ENCODE measurements at places on chromosomes 3 and 15.

DNA sequence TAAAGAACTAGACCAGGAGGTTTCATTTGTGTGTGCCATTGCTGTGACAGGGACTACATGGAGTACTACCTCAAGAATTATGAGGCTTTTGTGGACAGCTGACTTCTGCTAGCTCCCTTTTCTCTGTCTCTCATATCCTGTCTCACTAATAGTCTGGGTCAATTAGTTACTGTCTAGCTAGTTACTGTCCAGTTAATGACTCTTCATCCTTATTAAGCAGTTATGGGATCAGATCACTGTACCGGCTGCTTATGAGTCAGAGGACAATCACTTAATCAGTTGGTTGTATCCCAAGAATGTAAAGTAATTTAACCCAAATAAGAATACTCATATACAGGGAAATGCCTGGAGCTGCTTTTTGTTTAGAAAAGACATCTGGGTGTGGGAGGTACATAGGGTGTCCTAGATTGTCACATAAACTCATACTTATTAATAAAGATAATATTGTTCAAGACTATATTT lies 158.0 kb downstream of the CDIN1 start:
- H3K4me3 ChIP-seq = no peak overlapping the region
- no peak overlapping the region for H3K27ac ChIP-seq
- H3K4me1 ChIP-seq = no peaks in the 10 kb centered on the region
- DNase-seq = no peak
- H3K27me3 ChIP-seq = no peaks in the 10 kb centered on the region

DNA sequence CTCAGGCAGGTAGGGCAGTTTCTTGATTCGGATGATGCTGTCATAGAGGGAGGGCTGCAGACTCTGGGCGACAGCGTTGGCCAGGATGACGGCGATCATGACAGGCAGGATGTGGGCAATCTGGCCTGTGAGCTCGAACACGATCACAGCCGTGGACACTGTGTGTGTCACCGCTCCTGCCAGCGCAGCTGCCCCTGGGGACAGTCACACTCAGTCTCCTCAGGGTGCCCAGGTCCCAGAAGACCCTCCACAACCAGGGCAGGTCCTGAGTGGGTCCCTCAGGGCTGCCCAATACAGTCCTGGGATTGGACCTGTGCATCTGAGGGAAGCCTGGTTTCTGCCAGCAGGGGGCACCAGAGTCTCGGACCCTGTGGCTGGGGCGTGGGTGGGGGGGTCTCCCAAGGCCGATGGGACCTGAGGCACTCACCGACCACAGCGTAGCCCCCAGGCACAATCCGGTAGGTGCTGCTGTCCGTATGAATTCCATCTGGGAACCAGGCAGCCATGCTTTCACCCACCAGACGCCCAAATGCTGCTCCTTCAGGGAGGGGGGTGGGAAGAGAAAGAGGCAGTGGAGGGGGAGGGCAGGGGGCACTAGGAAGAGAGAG lies 7.2 kb downstream of the CLCN2 start:
- DNase-seq = peak; percentile 49
- no peak overlapping the region for H3K4me3 ChIP-seq
- peaks cover 1% of the 10 kb centered on the region for H3K4me1 ChIP-seq
- no peak overlapping the region for H3K27ac ChIP-seq
- no peaks in the 10 kb centered on the region for H3K36me3 ChIP-seq

DNA sequence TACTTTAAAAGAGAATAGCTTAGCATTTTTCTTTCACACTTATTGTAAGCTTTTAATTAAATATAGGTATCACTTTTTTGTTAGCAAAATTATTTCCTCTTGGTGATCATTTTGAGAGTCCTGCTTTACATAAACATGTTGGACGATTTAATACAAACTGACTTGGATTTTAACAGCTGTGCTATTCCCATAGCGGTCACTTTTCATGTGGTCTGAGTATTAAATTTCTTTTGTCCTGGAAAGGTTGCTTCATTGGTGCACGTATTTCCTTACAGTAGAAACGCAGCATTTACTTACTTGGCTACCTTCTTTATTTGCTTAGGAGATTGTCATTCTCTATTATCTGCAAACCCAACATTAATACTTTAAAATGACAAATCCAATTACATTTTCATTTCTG lies 109.4 kb downstream of the ATG7 start:
- H3K4me3 ChIP-seq = no peak overlapping the region
- peaks cover 2% of the 10 kb centered on the region for H3K4me1 ChIP-seq
- no peaks in the 10 kb centered on the region for H3K27me3 ChIP-seq
- DNase-seq = no peak
- no peak overlapping the region for H3K27ac ChIP-seq

DNA sequence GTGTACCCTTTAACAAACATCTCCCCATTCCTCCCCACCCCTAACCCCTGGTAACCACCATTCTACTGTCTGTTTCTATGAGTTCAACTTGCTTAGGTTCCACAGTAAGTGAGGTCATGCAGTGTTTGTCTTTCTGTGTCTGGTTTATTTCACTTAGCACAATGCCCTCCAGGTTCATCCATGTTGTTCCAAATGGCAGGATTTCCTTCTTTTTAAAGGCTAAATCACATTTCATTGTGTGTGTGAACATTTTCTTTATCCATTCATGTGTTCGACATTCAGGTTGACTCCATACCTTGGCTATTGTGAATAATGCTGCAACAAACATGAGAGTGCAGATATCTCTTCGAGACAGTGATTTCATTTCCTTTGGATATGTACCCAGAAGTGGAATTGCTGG lies 62.7 kb downstream of the TJP1 start:
- H3K4me3 ChIP-seq = no peak overlapping the region
- H3K4me1 ChIP-seq = no peaks in the 10 kb centered on the region
- H3K36me3 ChIP-seq = no peaks in the 10 kb centered on the region
- peaks cover 36% of the 10 kb centered on the region for H3K27me3 ChIP-seq
- DNase-seq = no peak

GRCh38 chr3:113174801-113175485 lies 36.4 kb upstream of the BOC start:
- no peak for DNase-seq
- no peaks in the 10 kb centered on the region for H3K36me3 ChIP-seq
- H3K4me3 ChIP-seq = no peak overlapping the region
- no peaks in the 10 kb centered on the region for H3K4me1 ChIP-seq
- no peak overlapping the region for H3K27ac ChIP-seq
- H3K27me3 ChIP-seq = no peaks in the 10 kb centered on the region

- no peaks in the 10 kb centered on the region for H3K4me1 ChIP-seq
- H3K27me3 ChIP-seq = peaks cover 19% of the 10 kb centered on the region
- H3K4me3 ChIP-seq = no peak overlapping the region
- H3K36me3 ChIP-seq = peaks cover 2% of the 10 kb centered on the region
- H3K27ac ChIP-seq = no peak overlapping the region
Observed at GRCh38 chr3:25455441-25456132, 27.5 kb downstream of the RARB start.

- no peak overlapping the region for H3K4me3 ChIP-seq
- no peak overlapping the region for H3K27ac ChIP-seq
- H3K36me3 ChIP-seq = no peaks in the 10 kb centered on the region
- no peak for DNase-seq
- H3K4me1 ChIP-seq = no peaks in the 10 kb centered on the region
Observed at GRCh38 chr15:95259513-95259912, 1028.2 kb downstream of the MCTP2 start.

- H3K27me3 ChIP-seq = peaks cover 6% of the 10 kb centered on the region
- no peak overlapping the region for H3K4me3 ChIP-seq
- H3K27ac ChIP-seq = no peak overlapping the region
- DNase-seq = no peak
- H3K36me3 ChIP-seq = no peaks in the 10 kb centered on the region
- H3K4me1 ChIP-seq = no peaks in the 10 kb centered on the region
Observed at GRCh38 chr3:73592154-73593144, 32.3 kb downstream of the PDZRN3 start.

DNA sequence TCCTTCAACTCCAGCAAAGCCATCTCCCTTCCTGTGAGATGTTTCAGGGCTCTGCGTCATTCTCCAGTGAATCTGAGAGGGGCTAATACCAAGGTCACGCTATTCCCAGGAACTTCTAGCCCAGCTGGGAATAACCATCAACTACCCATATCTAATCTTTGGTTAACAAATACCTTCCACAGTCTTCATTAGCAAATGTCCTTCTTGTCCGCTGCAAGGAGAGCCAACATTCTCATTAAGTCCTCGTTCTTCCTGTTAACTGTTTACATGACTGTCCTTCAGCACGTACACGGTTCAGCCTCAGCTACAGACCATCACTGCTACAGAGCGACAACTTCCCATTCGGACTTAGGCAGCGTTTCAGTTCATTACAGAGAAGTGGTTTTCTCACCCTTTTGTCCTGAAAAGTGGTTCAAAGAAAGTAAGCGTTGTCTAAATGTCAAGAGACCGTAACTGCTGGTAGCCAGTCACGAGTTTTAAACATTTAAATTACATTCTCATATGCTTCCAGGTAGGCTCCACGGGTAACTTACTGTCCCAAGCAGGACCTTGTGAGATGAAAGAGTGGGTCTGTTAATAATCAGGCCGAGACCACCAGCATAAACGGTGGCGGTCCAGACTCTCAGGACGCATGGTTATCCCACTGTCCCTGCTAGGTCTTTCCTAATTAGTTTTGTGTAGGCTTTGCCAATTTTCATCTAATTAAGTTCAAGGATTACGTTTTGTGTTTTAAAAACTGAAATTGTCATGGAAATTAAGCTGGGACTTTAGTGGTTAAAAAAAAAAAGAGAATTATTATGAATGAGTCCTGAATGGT lies 63.8 kb downstream of the CHSY1 start:
- H3K4me3 ChIP-seq = no peak overlapping the region
- H3K27me3 ChIP-seq = no peaks in the 10 kb centered on the region
- DNase-seq = no peak

- no peak for DNase-seq
- no peaks in the 10 kb centered on the region for H3K36me3 ChIP-seq
- H3K4me3 ChIP-seq = no peak overlapping the region
- H3K4me1 ChIP-seq = no peaks in the 10 kb centered on the region
Observed at GRCh38 chr3:85185495-85185894, 226.7 kb downstream of the CADM2 start.

- H3K27ac ChIP-seq = peak overlapping the region; percentile 19
- DNase-seq = no peak
- H3K4me1 ChIP-seq = no peaks in the 10 kb centered on the region
- peaks cover 10% of the 10 kb centered on the region for H3K36me3 ChIP-seq
- H3K27me3 ChIP-seq = no peaks in the 10 kb centered on the region
Observed at GRCh38 chr3:9691636-9692035, 12.0 kb upstream of the CPNE9 start.

DNA sequence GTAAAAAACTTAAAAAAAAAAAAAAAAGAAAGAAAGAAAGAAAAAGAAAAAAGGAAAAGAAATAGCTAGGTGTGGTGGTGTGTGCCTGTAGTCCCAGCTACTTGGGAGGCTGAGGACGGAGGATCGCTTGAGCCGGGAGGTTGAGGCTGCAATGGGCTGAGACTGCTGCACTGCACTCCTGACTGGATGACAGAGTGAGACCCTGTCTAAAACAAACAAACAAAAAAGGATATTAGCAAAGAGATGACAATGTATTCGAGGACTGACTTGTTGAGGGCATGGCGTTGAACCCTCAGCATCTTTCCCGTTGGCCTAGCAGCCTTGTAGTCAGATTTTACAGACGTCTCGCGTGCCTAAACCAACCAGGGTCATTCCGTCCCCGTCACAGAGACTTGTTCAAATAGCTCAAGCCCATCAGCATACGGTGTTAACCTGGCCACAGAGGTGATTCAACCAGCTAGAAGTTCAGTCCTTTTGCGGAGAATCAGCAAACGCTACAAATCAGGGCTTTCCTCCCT lies 528 bp upstream of the NIT2 start:
- no peak for DNase-seq
- peaks cover 15% of the 10 kb centered on the region for H3K4me1 ChIP-seq
- H3K27me3 ChIP-seq = no peaks in the 10 kb centered on the region
- peaks cover 2% of the 10 kb centered on the region for H3K36me3 ChIP-seq

GRCh38 chr15:72230197-72231065 lies 559 bp downstream of the PKM start:
- peak overlapping the region; percentile 99 for H3K4me3 ChIP-seq
- peaks cover 3% of the 10 kb centered on the region for H3K36me3 ChIP-seq
- H3K4me1 ChIP-seq = peaks cover 47% of the 10 kb centered on the region
- peak; percentile 58 for DNase-seq

- no peak for DNase-seq
- H3K27me3 ChIP-seq = peaks cover 18% of the 10 kb centered on the region
- H3K4me3 ChIP-seq = no peak overlapping the region
- no peaks in the 10 kb centered on the region for H3K36me3 ChIP-seq
Observed at GRCh38 chr3:149620291-149621020, 37.4 kb downstream of the WWTR1 start.

DNA sequence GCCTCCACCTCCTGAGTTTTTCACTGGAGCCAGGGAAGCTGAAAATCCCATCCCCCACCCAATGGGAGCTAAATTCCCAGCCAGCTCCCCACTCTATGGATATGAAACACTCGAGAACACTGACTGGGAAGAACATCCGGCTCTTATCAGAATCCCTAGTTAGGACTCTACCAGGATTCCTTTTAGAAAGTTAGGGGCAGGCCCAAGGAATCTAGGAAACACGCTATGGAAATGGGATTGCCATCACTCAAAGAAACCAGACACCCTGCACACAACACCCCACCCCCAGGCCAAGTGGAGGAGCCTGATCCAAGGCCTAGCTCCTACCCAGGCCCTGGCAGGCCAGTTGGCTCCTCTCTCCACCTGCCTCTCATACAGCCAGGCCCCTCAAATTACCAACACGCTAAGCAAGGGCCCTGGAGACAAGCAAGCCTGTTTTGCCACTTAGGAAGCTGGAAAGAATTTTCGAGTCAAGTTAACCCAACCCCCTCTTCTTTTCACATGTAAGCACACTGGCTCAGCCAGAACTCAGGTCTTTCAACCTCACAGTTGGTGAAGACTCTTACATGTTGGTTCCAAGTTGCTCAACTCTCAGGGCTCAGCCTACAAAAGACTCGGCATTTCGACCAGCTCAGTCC lies 75.5 kb downstream of the RBPMS2 start:
- H3K27me3 ChIP-seq = no peaks in the 10 kb centered on the region
- H3K4me1 ChIP-seq = peaks cover 61% of the 10 kb centered on the region
- peak overlapping the region; percentile 95 for H3K4me3 ChIP-seq
- DNase-seq = no peak
- peaks cover 3% of the 10 kb centered on the region for H3K36me3 ChIP-seq
- H3K27ac ChIP-seq = peak overlapping the region; percentile 92

DNA sequence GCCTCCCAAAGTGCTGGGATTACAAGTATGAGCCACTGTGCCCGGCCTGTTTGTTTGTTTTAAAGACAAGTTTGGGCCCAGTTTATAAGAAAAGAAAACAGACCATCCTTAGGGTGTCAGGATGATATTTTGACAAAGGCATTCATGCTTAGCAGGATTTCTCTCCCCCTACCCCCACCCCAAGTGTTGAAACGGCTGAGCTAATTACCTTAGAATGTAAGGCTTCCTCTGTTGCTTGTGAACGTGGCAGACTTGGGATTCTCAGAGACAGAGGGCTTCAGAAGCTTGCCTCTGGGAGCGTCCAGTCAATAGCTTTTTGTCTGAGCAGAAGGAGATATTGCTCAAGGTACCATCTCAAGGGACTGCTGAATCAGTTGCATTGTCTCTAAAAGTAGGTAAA lies 24.0 kb downstream of the FLNB start:
- H3K27ac ChIP-seq = no peak overlapping the region
- no peak overlapping the region for H3K4me3 ChIP-seq
- peaks cover 7% of the 10 kb centered on the region for H3K36me3 ChIP-seq
- H3K27me3 ChIP-seq = no peaks in the 10 kb centered on the region
- DNase-seq = no peak
- peaks cover 35% of the 10 kb centered on the region for H3K4me1 ChIP-seq

GRCh38 chr15:65370885-65371284 lies 6.9 kb downstream of the IGDCC3 start:
- no peak overlapping the region for H3K27ac ChIP-seq
- DNase-seq = no peak
- H3K4me1 ChIP-seq = peaks cover 3% of the 10 kb centered on the region
- H3K4me3 ChIP-seq = no peak overlapping the region

Measured in T-helper 17 cell (primary cell).